ENCODE measurements at places on chromosomes 3 and 15.

GRCh38 chr15:31435912-31436628 lies 109.4 kb downstream of the KLF13 start:
- DNase-seq, result peak; percentile 63

- no peak for DNase-seq
Measured at GRCh38 chr15:95843241-95843910, 487.1 kb upstream of the NR2F2 start.

DNA sequence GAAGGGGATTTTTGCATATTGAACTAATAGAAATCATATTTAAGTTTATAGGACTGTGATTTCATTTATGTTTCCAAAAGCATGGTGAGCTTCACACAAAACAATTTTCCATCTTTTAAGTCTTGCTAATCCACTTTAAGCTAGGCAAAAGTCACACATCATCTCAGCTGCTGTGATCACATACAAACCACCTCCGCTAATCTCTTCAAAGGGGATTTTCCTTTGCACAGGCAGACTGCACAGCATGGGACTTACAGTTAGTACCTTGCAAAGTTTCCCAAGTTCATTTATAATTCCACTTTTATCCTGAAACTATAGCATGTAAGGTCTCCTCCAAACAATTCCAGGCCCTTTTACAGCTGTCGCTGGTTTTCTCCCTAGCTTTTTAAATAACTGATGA lies 225.1 kb upstream of the CNTN3 start:
- no peak for DNase-seq

GRCh38 chr15:74542166-74543042 lies 1.4 kb downstream of the ARID3B start:
- no peak for DNase-seq

DNA sequence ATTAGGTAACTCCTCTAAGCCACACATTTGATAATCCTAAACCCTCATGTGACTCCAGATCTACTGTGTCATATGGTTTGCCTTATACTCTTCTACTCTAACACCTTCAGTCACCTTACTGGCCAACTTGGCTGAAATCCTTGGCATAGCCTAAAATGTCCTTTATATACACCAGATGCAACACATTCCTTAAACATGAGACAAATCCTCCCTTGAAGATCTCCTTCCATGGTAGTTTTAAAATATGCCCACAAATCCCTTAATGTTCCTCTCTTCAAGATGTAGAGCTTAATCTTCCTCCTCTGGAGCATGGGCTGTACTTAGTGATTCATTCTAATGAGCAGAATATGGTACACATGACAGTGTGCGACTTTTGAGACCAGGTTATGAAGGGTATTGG lies 238.9 kb downstream of the SUCLG2 start:
- DNase-seq, result no peak

All from activated naive CD4-positive, alpha-beta T cell treated with anti-CD3 and anti-CD28 coated beads, Interleukin-2, amount 50 U/mL, for 72 hours (primary cell).